ENCODE measurements at places on chromosomes 11 and 22.

GRCh38 chr11:73982595-73982989 lies at the start of gene UCP2:
Gene UCP2, minus strand, starts transcription at chr11:73982843. Its CDS starts 4,465 bp downstream, at chr11:73978378.
- DNase-seq, result peak; percentile 68

DNA sequence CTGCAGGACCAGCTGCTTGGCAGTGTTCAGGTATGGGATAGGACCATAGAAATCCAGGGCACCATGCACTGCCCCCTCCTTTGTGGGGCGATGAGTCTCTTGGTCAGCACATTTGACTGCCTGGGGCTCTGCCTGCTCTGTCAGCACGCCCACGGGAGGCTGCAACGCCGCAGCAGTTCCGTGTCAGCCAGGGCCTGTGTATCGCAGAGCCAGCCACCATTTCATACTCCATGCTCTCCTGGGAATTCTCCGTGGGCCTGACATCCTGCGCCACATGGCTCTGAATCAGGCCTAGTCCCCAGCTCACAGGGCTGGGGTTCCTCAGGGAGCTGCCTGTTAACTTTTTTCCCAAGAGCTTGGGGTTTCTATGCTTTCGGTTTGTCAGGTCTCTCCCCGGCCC lies 16.9 kb upstream of the RELT start:
- DNase-seq, result no peak

DNA sequence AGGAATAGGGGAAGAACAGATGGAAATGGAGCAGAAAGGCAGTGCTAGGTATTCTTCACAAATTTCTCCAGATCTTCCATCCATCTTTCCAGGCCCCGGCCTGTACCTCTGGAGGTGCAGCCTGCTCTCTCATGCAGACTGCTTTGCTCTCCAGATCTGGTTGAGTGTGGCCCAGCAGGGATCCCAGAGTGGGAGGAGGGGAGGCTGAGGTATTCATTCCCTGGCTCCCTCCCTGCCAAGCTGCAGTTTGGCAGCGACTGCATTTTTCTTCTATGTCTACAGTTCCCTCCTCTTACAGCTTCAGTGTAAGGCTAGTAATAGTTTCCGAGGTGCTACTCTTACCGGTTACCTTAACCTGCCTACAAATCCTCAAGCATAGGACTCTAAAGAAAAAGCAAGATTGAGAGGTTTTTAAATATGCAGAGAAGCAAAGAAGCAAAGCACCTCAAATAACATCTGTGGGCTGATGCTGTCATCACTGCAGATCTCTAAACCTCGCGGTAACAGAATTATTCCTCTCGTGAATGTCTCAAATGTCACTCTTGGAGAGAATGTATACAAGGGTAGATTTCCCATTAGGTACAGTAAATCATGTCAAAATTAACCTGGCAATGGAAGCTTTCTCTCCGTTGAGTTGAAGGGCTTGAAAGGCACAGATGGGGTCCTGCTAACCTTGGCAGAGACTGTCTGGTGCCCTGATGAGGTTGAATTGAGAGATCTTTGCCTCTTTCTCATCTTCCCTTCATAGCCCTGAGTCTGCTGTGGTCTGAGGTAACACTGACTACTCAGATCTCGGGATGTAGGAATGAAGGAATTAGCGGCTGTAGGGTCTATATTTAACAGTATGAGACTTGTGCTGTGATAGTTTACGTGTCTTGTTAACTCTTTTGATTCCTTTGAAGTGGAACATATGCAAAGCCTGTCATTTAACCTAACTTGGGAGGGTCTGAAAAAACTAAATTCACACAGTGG lies 297.9 kb upstream of the C11orf87 start:
- no peak for DNase-seq

GRCh38 chr11:65555693-65556231 lies 2.4 kb downstream of the LTBP3 start:
- DNase-seq, result no peak

DNA sequence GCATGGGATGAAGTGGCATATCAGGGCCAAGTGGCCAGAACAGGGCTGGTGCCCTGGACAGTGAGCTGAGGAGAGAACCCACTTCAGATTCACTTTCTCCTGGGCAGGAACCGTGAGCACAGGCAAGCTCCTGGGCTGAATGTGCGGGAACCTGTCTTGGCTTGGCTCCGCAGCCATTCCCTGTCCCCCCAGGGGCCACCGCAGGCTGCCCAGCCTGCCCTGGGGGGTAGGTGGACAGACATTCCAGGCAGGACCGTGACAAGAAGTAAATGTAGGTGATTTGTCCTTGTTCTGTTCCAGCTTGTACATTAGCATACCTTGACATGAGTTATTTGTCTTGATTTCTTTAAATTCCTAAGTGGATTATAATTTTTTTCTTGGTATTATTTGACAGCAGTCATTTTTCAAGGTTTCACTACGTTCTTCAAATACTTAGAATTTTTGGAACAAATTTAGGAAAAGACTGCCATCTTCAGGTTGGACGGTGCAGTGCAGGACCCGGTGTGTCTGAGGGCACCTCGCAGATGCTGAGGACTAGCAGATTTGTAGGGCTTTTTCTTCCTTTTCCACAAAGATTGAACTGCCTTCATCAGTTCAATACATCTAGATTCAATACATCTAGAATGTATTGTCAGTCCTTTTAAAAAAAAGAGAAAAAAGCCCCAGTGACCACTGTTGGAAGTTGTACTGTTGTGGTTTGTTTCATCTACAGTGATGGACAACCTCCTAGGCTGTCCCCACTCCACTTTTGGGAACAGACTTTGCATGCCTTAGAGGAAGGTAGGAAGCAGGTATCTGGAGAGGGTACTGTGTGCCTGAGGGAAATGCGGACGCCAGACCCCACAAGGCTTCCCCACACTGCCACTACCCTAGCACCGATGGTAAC lies 115.1 kb upstream of the RASSF10 start:
- DNase-seq, result no peak

- DNase-seq, result no peak
Measured at GRCh38 chr11:128346804-128347203, 240.6 kb downstream of the ETS1 start.

- no peak for DNase-seq
Measured at GRCh38 chr22:39209756-39210155, 35.0 kb downstream of the PDGFB start.

DNA sequence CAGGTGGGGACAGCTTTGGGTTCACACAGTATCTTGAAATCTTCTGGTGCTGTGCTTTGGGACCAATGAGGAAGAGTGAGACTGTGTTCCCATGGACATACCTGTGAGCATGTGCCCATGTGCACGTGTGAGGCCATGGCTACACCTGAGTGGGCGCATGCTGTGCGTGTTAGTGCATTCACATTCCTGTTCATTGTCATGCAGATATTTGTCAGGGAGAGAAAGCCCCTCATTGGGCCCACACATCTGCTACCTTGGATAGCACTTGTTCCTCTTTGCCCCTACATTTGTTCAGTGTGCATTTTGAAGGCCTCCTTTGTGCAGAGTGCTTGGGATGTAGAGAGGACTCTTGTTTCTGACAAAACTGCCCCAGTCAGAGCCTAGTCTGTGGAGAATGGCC lies 154.3 kb upstream of the E2F8 start:
- DNase-seq, result no peak

DNA sequence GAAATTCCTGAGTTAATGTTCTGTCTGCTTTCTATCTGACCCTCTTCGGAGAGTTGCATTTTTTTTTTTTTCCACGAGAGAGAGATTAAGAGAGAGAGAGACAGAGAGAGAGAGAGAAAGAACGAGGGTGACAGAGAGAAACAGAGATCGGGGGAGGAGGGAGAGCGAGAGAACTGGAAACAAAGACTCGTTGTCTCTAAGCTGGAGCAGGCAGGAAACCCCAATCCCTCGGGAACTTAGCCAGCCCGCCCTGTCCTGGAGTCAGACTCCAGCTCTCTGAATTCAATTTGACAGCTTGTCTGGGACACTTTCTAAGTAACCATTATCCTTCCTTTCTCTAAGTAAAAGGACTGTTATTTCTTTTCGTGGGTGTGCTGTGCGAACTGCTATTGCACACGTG lies 76.9 kb downstream of the KCNJ1 start:
- no peak for DNase-seq

- no peak for DNase-seq
Measured at GRCh38 chr11:32229576-32230240, 138.8 kb downstream of the RCN1 start.

GRCh38 chr11:20022363-20023081 lies 137.8 kb downstream of the DBX1 start:
- no peak for DNase-seq

DNA sequence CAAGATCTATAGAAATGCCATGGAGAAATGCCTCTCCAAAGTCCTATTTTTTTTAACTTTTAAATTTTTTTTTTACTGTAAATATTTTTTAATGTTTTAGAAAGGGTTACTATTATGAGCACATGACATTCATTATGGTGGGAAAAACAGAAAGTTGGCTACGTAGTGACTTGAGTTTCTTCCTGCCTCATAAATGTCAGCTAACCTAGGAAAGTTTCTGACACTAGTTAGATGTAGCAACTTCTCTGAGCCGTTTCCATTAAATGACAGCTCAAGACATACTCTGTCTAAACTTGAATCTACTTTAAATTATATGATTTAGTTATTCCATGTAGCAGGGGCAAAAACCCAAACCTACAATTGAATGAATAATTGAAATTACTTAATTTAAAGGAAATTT lies 18.4 kb upstream of the CTSC start:
- DNase-seq, result no peak

GRCh38 chr11:94279996-94280395 lies 24.4 kb upstream of the IZUMO1R start:
- no peak for DNase-seq

- DNase-seq, result no peak
Measured at GRCh38 chr11:134505125-134505524, 93.1 kb upstream of the B3GAT1 start.

- no peak for DNase-seq
Measured at GRCh38 chr11:10488934-10489691, 34.0 kb downstream of the AMPD3 start.

DNA sequence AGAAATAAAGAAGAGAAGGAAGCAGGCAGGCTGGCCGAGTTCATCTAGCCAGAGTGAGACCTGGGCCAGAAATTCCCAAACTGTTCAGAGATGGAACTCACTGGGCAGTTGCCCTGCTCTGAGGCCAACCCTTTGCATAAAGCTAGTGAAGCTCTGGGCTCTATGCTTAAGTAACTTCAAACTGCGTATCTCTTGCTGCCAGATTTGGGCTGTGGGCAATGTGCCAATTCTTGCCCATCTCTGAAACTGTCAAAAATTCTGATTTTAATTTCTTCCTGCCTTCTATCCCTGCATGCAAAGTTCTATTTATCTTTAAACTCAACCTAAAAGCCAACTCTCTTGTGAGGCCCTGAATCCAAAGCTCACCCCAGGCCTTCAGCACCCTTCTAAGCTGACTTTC lies 36.2 kb upstream of the HEPHL1 start:
- DNase-seq, result no peak
